ENCODE measurements at places on chromosomes 12 and 14.
A peak's percentile ranks its signal among the peaks of the same experiment; 100 is the strongest.

- no peak for DNase-seq
Measured at GRCh38 chr12:132407451-132407961, 78.1 kb upstream of the GALNT9 start.

DNA sequence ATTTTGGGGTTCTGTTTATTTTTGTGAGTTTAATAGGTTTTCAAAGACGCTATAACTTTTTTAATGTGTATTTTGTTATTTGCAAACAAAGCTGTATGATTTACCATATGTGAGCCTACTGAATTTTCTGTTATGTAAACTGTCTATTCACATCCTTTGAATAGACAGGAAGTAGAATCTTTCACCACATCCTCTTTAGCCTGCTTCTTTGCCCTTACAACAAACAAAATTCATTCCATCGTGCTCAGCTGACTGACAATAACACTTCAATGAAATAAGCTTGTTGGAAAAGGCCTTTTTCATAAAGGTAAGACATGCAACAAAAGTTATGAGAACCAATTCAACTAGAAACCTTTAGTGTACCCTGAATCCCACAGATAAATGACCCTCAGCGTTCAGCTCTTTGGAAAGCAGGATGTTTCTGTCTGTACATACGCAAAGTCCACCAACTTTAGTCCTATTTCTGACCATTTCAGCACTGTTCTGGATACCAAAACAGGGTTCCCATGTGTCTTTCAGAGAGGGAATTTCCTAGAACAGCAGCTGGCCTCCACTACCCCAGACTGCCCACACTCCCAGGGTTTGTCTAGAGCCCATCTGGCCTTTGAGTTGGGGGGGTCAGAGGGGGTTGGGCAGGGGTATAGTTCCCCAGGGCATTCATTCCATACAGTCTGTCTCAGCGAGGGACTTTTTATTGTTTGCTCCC, 71.3 kb downstream of the DUSP6 start:
- no peak for DNase-seq

GRCh38 chr14:103736546-103737431, 21.2 kb downstream of the ZFYVE21 start:
- DNase-seq, result no peak

GRCh38 chr14:54816450-54816849, 86.2 kb downstream of the GCH1 start:
- no peak for DNase-seq

GRCh38 chr14:79972230-79972629, 239.1 kb downstream of the DIO2 start:
- no peak for DNase-seq

DNA sequence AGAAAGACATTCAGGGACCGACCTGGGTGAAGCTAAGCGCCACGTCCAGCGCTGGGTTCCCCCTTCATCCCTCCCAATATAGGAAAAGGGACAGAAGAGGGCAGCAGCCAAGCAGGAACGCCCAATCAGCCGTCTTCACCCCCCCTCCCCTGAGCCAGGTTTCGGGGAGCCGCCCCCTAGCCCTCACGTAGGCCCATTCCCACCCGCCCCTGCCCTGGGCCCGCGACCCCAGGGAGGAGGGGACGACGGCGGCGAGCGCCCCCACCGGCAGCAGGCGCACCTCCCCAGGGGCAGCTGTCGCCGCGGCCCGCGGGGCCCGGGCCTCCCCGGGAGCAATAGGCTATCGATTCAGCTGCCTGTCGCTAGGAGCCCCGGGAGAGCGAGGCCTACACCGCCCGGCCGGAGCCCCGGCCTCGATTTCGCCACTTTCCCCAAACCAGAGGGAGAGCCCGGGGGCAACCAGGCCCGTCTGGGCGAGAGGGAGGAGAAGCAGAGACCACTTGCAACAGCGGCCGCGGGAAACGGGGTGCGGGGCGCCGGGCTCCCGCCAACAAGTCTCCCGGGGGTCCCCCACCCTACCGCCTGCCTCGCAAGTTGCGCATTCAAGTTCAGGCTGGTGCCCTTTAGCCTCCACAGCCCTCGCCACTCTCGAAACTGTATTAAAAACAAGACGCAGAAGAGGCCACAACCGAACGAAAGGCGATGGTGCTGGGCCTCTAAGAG, 1.3 kb downstream of the DCAF5 start:
- DNase-seq, result peak; percentile 64

GRCh38 chr12:130538343-130539095, 177.6 kb downstream of the RIMBP2 start:
- no peak for DNase-seq

GRCh38 chr12:26383041-26383440, 187.7 kb downstream of the SSPN start:
- DNase-seq, result no peak

DNA sequence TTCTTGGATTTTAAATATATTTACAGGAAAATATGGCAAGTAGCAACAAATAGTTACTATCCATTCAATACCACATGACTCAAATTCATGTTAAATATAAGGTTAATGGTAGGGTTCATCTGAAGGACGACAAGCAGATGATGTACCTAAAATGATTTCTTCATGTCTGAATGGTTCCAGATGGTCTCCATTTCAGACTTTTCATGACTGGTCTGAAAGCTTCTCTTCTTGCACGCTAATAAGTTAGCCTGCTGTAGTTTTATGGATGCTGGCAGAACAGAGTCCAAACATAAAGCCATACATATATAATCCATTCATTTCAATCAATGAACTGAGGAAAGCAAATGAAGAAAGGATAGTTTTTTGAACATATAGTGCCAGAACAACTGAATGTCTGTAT, 257.0 kb upstream of the MGAT4C start:
- no peak for DNase-seq

DNA sequence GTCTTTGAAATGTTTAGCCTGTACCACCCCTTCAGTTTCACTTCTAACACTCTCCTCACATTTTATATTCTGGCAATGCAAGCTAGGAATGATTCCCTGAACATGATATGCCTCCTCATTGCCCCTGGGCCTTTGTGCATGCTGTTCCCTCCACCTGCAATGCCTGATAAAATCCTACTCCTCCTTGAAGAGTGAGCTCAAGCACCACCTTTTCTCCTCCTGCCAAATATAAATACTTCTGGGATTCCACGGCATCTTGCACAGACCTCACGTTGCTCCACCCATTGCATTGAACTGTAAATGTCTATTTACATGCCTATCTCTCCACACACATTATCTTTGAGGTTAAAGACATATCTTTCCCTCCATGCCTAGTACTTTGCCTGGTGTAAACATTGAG, 21.1 kb downstream of the NKX2-1 start:
- DNase-seq, result no peak

GRCh38 chr14:76672123-76672522, 89.1 kb upstream of the VASH1 start:
- DNase-seq, result no peak

DNA sequence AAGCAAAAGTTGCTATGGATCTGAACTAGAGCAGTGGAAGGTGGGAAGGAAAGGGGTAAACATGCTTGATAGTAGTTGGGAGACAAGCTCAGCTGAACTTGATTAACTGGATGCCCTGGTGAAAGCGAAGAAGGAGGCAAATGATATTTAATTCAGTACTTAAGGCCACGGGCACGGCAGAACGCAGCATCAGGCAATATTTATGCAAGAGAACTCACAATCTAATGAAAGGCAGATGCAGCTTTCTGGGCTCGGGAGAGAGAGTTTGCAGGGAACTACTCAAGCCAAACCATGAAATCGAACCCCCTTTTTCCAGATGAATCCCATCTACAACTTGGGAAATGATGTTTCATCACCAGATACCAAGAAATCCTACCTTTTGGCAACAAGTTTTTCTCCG, 3.5 kb upstream of the CNIH1 start:
- DNase-seq, result no peak

DNA sequence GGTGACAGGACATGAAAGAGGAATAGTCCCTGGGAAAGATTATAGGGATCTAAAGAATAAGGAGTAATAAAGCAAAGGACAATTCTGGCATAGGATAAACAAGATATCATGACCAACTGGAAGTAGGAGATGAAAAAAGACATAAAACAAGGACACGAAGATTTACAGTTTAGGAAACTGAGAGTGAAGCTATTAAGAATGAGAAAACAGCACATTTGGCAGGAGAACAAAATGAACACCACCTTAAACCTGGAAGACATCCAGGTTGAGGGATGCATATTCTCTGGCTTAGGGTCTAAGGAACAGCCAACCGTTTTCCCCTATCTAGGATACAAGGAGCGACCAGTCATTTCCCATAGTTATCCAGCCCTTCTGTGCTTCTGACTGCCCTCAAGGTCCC, 1.9 kb downstream of the TRIP11 start:
- DNase-seq, result no peak

GRCh38 chr14:24398293-24398652, 530 bp upstream of the NYNRIN start:
- no peak for DNase-seq

- no peak for DNase-seq
Measured at GRCh38 chr12:74614426-74614825, 76.8 kb downstream of the ATXN7L3B start.

DNA sequence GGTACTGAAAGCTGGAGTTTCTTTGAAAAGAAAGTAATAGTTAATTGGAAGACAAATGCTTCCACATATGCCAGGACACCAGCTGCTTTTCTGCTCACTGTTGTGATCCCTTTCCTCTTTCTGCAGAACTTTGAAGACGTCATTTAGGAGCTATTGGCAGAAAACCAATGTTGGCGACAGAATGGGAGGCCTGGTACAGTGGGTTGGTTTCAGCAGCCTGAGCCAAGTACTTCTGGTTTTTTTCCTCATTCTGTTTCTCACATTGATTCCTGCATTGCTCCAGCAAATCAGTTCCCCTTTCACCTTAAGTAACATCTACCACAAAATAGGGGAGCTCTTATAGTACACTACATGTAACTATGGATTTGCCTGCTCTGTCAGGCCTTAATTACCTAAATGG, 96.9 kb downstream of the FIGNL2 start:
- no peak for DNase-seq

GRCh38 chr12:100508751-100509150, 35.1 kb downstream of the NR1H4 start:
- DNase-seq, result no peak

- DNase-seq, result no peak
Measured at GRCh38 chr12:66354291-66354690, 52.0 kb downstream of the HELB start.

- no peak for DNase-seq
Measured at GRCh38 chr14:101075025-101075800, 171.7 kb upstream of the RTL1 start.

DNA sequence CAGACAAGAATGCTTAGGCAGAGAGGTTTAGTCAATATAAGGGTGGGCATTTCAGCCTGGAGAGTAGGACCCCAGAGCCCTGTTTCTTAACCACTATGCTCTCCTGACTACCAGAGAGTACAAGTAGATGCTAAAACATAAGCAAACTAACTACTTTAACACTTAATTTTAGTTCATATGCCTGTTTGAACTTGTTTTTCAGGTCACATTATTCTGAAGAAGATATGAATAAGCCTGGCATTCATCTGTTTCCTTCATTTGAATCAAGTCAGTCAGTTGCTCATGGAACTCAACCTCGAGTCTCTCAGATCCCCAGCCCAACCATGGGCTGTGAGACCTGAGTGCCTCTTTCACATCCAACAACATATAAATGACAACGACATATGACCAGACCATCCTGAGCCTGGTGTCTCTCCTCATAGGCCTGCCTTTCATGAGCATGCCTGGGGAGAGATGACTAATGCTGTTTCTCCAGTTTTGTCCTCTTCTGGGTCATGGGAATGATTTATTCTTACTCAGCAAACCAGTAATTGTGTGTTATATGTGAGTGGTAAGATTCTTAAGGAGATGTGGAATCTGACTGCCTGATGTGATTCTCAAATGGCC, 251.1 kb upstream of the BTG1 start:
- DNase-seq, result no peak

GRCh38 chr14:102043251-102044025, 43.4 kb downstream of the HSP90AA1 start:
- no peak for DNase-seq

DNA sequence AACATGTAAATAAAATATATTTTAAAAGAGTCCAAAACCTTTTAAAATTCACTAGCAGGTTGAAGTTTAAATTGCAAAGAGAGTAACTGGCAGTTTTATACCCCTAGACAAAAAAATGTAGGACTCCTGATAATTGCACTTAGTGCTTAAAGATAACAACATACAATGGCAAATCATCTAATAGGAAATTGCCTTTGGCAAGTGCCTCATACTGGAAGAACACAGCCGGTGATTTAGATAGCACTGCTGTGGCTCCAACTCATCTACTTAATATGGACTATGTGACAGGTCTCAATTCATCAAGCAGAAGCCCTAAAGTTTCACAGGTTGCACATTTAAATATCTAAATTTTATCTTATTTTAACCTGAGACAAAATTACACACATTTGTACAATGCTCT, 13.4 kb downstream of the C12orf50 start:
- DNase-seq, result no peak

- DNase-seq, result no peak
Measured at GRCh38 chr14:29370024-29370423, 557.6 kb downstream of the PRKD1 start.

DNA sequence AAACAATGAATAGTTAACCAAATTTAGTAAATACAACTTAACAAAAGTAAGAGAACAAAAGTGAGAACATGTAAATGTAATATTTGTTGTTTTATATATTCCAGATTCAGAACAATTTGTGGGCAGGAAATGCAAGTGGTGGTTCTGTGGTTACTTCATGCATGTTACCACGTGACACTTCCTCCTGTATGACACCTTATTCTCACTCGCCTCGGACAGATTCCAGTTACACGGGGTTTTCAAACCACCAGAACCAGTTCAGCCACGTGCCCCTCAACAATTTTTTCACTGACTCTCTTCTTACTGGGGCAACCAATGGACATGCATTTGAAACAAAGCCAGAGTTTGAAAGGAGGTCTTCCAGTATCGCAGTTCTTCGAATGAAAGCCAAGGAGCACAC, 21.0 kb downstream of the ALX1 start:
- DNase-seq, result no peak
